ENCODE measurements at places on chromosomes 2 and 18.

- DNase-seq: no peak
Measured at GRCh38 chr2:149225446-149225845, 104.9 kb upstream of the LYPD6 start.

- no peak for DNase-seq
Measured at GRCh38 chr18:22723773-22724172, 209.4 kb upstream of the RBBP8 start.

DNA sequence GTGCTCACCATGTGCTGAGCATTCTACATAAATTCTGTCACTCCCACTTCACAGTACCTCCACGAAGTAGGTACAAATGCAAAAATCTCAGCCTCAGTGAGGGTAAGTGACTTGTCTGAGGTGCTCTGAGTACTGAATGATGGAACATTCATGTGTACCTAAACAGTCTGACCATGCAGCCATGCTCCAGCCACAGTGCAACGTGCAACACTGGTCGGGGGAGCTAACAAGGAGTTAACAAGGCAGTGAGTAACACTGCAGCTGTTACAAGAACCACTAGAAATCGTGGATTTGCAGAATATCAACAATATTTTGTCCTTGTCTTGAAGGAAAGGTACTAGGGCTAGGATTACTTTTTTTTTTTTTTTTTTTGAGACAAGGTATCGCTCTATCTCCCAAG lies 36.6 kb upstream of the NDUFV2 start:
- no peak for DNase-seq

DNA sequence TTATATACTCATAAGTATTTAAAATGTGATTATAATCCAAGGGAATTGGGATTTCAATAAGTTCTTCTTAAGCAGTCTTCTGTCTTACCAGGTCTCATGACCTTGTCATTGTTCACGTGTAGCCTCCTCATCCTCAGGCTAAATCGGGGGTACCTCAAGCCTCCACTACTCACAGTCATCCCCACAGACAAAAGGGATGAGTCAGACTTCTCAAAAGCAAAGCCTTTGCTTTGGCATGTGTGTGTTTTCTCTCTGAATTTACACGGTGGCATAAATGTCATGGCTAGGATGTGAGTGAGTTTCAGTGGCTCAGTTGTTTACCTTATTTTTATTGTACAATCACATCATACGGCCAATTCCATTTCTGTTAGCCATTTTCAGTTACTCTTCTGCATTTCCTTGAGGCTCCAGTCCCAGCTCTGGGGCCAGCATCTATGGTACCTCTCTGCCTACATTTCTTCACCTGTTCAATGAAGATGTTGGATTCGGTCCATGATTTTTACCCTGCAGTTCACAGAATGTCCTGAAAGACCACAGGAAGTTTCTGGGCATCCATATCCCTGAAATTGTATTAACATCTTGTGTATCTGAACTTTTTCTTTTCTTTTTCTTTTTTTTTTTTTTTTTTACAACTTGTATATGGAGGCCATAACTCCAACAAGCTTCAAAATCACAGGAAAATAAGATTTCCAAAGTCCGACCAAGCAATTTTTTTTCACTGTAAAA lies 195.3 kb downstream of the FHOD3 start:
- no peak for DNase-seq

Data from GF-D8 (cell line).